ENCODE measurements at places on chromosomes 1 and 21. TPM values are rescaled to one million over a fixed set of nuclear protein-coding genes. Genes with fewer than 3 reads are reported as not detected.

Gene OR2T29
- not detected for total RNA-seq

DNA sequence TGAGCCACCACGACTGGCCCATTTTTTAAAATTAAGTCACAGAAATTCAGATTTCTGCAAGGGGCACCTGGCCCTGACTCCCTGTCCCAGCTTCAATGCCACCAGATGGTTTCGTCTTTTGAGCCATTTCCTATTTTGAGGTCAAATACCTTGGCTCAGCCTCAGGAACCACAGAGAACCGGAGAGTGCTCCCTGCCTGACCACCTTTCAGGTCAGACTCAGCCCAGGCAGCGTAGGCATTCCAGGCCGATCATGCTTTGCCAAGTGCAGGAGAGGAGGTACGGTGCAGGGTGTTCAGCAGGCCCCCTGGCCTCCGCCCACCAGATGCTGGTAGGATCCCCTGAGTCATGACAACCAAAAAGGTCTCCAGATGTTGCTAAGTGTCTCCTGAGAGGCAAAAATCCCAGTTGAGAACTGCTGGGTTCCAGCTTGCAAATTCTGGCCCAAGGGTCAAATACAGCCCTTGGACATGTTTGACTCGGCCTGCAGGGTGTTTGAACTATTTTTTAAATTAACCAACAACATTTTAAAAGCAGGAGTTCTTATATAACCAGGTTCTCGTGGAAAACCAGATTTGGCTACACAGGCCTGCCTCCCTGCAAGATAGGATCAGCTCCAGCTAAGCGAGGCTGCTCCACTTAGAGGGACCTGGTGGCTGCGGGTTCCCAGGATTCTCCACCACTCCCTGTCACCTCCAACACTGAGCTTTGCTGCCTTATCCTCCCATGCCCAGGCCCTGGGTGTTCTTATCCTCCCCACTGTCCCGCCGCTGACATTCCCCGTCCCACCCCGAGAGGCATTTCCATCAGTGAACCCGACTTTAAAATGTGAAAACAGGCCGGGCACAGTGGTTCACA is 61.9 kb upstream of the TARDBP start:
- H3K4me3 ChIP-seq = no peak overlapping the region
- H3K27me3 ChIP-seq = no peaks in the 10 kb centered on the region
- no peaks in the 10 kb centered on the region for H3K36me3 ChIP-seq
- H3K4me1 ChIP-seq = no peaks in the 10 kb centered on the region
- DNase-seq = no peak

DNA sequence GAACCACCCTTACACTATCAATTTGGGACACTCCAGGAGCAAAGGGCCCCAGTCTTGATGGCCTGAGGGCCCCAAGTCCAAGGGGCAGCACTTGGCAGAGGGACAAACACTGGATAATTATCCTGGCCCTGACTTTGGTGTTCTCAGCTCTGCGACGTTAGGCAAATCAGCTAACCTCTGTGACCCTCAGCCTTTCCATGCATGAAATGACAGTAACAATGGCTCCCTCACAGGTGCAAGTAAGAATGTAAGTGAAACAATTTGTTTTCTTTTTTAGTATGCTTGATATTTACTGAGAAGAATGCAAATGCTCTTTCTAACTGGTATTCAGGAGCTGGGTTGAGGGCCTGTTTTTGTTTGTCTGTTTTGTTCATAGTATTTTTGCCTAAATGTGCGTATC is 61.6 kb upstream of the PRDX6 start:
- no peak overlapping the region for H3K4me3 ChIP-seq
- no peaks in the 10 kb centered on the region for H3K27me3 ChIP-seq
- peaks cover 9% of the 10 kb centered on the region for H3K36me3 ChIP-seq
- DNase-seq = no peak
- peak overlapping the region; percentile 24 for H3K27ac ChIP-seq

GRCh38 chr1:54805466-54805865 is 4.3 kb upstream of the TTC22 start:
- peak overlapping the region; percentile 74 for H3K27ac ChIP-seq
- no peaks in the 10 kb centered on the region for H3K27me3 ChIP-seq
- DNase-seq = no peak
- H3K4me1 ChIP-seq = peaks cover 82% of the 10 kb centered on the region

DNA sequence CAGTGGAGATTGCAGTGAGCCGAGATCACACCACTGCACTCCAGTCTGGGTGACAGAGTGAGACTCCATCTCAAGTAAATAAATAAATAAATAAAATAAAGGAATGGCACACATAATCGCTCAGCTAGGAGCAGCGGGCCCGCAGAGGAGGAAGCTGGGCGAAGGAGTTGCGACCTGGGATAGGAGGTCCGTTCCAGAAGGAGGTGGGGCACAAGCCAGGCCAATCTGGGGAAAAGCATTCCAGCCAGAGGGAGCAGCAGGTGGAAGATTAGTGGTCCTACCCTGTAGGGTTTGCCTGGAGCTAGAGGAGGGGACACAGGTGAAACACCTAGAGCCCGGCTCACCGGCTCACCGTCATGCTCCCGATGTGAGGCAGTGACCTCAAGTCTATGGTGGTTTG is 40.3 kb upstream of the CASZ1 start:
- H3K27me3 ChIP-seq = peaks cover 12% of the 10 kb centered on the region
- H3K27ac ChIP-seq = no peak overlapping the region
- no peak overlapping the region for H3K4me3 ChIP-seq
- H3K4me1 ChIP-seq = no peaks in the 10 kb centered on the region

Gene AMY2B
- 31.7 TPM for total RNA-seq

DNA sequence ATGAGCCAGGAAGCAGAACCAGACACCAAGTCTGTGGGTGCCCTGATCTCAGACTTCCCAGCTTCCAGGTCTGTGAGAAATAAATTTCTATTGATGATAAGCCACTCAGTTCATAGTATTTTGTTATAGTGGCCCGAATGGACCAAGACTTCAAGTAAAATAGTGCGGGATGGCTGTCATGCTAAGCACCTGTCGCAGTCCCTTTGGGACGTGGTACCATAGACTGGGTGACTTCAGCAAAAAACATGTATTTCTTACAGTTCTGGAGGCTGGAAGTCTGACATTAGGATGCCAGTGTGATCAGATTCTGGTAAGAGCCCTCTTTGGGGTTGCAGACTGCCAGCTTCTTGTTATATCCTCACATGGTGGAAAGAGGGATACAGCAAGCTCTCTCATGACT is 2.6 kb upstream of the C1orf198 start:
- H3K4me1 ChIP-seq = peaks cover 13% of the 10 kb centered on the region
- H3K4me3 ChIP-seq = no peak overlapping the region
- peaks cover 5% of the 10 kb centered on the region for H3K27me3 ChIP-seq
- H3K27ac ChIP-seq = no peak overlapping the region
- DNase-seq = no peak

GRCh38 chr1:154551474-154551873 is 7.0 kb downstream of the UBE2Q1 start:
- H3K27me3 ChIP-seq = no peaks in the 10 kb centered on the region
- peaks cover 5% of the 10 kb centered on the region for H3K4me1 ChIP-seq
- DNase-seq = no peak
- no peak overlapping the region for H3K4me3 ChIP-seq
- peaks cover 77% of the 10 kb centered on the region for H3K36me3 ChIP-seq

Gene VANGL2
- 0.08 TPM for total RNA-seq

DNA sequence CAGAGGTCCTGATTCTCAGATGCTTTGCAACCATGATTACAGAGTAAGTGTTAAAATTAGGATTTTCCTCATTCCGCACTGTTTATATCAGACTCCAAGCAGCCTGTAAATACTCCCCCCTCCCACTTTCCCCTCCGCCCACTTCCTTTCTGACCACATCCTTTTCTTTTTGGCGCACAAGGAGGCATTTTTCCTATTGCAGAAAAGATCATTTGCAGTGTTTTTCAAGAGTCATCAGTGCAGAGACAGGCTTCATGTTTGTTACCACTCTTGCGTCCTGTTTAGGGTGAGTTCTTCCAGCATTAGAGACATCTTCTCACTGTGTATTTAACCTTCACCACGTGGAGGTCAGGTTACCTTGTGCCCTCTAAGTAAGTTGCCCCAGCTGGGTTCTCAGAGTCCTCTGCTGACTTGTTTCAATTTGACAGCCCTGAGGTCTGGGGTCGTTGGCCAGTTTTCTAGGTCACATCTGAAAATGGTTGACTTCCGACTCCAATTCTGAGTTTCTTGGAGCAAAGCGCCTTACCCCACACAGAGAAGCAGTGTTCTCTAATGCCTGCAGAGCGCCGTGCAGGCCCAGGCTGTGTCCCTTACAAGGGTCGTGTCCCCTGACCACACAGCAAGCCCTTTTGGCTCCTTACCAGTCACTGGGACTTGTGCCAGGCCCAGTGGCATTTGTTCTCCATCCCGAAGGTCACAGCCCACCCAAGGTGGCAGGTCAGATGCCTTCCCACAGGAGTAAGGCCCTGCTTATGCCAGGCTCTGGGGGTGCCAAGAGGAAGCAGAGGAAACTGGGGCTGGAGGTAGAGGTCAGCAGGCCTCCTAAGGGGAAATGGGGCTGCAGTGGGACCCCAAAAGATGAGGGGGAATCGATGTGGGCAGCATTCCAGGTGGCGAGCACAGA is 85.6 kb downstream of the FAM78B start:
- no peaks in the 10 kb centered on the region for H3K36me3 ChIP-seq
- no peaks in the 10 kb centered on the region for H3K4me1 ChIP-seq
- no peak overlapping the region for H3K27ac ChIP-seq
- no peak for DNase-seq

Gene SEC16B
- not detected for total RNA-seq

Gene THEMIS2
- total RNA-seq = 122 TPM

GRCh38 chr1:220943319-220943996 is 64.2 kb downstream of the HLX start:
- no peak for DNase-seq
- H3K27ac ChIP-seq = no peak overlapping the region
- no peaks in the 10 kb centered on the region for H3K27me3 ChIP-seq
- no peaks in the 10 kb centered on the region for H3K4me1 ChIP-seq

Gene RPTN
- total RNA-seq = not detected

GRCh38 chr1:192795916-192796618 is 12.8 kb upstream of the RGS2 start:
- no peak for DNase-seq
- H3K36me3 ChIP-seq = no peaks in the 10 kb centered on the region
- no peak overlapping the region for H3K27ac ChIP-seq
- no peak overlapping the region for H3K4me3 ChIP-seq
- no peaks in the 10 kb centered on the region for H3K4me1 ChIP-seq

Gene SRGAP2
- total RNA-seq = 56.0 TPM

DNA sequence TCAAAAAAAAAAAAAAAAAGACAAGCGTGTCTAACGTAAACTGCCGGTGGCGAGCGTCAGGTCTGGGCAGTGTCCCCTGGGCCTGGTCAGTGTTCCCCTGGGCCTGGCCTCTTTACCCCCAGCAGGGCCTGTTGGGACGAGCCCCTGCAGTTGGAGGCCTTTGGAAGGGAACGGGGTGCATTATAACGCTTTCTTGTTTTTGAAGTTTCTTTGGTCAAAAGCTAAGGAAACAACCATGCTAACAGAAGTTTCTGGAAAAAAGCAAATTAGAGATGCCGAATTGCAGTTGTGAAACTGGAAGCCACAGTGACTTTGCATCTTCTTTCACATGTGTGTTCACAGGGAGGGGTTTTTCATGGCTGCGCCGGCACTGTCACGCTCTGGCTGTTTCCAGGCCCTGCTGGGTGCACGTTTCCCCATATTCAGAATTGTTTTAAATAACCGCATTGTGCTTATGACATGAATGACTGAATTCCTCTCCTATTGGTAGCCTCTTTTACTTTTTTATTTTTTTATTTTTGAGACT is 16.0 kb downstream of the RRP1 start:
- H3K4me3 ChIP-seq = no peak overlapping the region
- H3K27ac ChIP-seq = peak overlapping the region; percentile 47
- no peak for DNase-seq
- peaks cover 28% of the 10 kb centered on the region for H3K4me1 ChIP-seq
- no peaks in the 10 kb centered on the region for H3K27me3 ChIP-seq

GRCh38 chr1:162214202-162214601 is 144.7 kb downstream of the NOS1AP start:
- no peaks in the 10 kb centered on the region for H3K4me1 ChIP-seq
- H3K4me3 ChIP-seq = no peak overlapping the region
- no peaks in the 10 kb centered on the region for H3K27me3 ChIP-seq
- H3K36me3 ChIP-seq = no peaks in the 10 kb centered on the region

Gene C8A
- total RNA-seq = not detected

- peaks cover 17% of the 10 kb centered on the region for H3K4me1 ChIP-seq
- DNase-seq = no peak
- no peak overlapping the region for H3K4me3 ChIP-seq
- no peak overlapping the region for H3K27ac ChIP-seq
- H3K27me3 ChIP-seq = no peaks in the 10 kb centered on the region
Observed at GRCh38 chr1:225808136-225808535, 1.8 kb upstream of the EPHX1 start.

DNA sequence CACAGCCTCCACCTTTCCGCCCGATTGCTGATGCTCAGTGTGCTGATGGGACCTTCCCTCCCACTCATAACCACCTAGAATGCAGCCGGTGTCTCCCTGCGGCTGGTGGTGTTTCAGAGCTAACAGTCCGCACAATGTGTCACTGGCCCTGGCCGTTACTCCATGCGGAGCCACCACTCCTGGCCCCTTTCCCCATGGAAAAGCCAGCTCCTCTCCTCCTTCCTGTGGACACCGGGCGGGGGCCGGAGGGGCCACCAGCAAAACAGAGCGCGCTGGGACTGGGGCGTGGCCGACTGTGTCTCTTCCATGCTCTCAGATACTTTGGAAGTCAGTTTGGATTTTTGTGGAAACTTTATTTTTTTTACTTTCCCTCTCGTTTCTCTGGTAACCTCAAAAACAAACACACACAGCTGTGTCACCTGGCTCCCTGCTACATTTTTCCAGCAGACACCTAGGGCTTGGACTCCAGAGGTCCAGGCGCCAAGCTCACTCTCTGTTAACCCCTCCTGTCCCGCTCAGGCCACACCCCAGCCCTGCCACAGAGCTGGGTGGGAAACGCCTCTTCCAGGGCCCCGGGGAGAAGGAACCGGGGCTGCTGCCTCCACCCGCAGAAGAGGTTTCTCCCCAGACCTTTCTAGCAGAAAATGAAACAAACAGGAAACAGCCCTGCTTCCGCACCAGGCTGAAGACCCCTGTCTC is 32.5 kb upstream of the COL6A2 start:
- peaks cover 12% of the 10 kb centered on the region for H3K27me3 ChIP-seq
- no peaks in the 10 kb centered on the region for H3K36me3 ChIP-seq
- no peak overlapping the region for H3K4me3 ChIP-seq
- no peak overlapping the region for H3K27ac ChIP-seq
- H3K4me1 ChIP-seq = peaks cover 4% of the 10 kb centered on the region
- DNase-seq = no peak

Gene KRTAP11-1
- not detected for total RNA-seq

DNA sequence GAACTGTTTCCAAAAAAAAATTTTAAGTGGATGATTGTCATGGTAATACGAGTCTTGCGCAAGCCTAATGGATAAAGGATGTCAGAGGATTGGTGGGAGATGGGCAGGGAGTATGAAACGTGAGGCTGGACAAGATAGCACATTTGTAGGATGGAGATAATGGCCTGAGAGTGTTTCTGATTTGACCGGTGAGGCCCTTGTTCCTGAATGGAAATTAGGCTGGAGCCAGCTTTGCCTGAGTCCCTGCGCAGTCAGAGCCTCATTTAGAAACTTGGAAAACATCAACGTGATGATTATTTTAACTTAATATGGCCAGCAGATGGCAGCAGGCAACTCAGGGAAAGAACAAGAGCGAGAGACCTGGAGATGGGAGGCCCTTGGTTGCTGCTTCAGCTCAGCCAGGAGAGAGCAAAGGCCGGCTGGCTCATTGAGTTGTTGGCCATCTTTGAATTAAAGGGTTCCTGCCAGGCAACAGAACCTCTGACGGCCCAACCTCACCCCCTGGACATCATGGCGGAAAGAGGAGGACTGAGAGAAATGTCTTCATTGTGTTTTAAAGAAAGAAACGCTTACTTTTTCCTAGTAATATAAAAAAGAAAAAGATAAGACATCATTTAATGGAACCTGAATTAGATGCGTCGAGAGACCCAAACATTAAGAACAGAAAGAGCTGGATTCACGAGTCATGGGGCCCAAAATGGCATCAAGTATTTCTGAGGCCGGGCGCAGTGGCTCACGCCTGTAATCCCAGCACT is 80.3 kb downstream of the SELENOF start:
- no peak overlapping the region for H3K4me3 ChIP-seq
- H3K4me1 ChIP-seq = peaks cover 2% of the 10 kb centered on the region
- H3K36me3 ChIP-seq = no peaks in the 10 kb centered on the region
- H3K27me3 ChIP-seq = no peaks in the 10 kb centered on the region
